ENCODE measurements at places on chromosomes 16 and 17. TPM values are rescaled to one million over a fixed set of nuclear protein-coding genes. Genes with fewer than 3 reads are reported as not detected.

DNA sequence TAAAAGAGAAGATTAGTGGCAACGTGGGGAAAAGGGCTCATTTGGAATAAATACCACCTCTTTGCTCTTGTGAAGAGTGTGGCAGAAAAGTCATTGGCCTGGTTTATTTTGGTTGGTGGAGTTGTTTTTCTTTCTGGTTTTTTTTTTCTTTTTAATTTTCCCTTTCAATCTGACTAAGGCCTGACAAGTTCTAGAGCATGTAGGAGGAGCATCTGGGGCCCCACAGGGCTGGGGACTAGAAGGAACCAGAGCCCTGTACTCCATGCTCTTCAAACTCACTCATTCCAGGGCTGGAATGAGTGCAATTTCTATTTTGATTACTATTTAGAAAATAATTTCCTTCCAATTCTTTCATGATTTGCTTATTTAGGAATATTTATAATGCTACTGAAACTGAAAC, 13.3 kb downstream of the IRX5 start:
- no peak for DNase-seq

DNA sequence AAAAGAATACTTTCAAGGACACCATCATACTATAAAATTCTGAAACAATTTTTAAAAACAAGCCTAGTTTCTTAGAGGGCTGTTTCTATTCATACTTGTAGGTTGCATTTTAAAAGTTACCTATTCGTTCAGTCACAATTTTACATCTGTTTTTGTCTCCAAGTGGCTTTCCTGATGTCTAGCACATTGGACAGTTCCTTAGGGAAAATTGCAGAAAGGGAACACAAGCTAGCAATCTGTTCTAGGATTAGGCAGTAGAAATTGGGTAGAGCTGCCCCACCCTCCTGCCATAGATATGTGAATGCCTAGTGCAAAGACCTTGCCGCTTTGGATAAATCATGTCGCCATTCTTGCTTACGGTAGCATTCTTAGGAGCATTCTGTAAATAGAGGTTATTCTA, 358.9 kb downstream of the RBFOX1 start:
- DNase-seq = no peak

- no peak for DNase-seq
Observed at GRCh38 chr16:87196231-87196630, 121.0 kb downstream of the C16orf95 start.

GRCh38 chr16:13039526-13039925, 138.1 kb downstream of the SHISA9 start:
- DNase-seq = no peak

DNA sequence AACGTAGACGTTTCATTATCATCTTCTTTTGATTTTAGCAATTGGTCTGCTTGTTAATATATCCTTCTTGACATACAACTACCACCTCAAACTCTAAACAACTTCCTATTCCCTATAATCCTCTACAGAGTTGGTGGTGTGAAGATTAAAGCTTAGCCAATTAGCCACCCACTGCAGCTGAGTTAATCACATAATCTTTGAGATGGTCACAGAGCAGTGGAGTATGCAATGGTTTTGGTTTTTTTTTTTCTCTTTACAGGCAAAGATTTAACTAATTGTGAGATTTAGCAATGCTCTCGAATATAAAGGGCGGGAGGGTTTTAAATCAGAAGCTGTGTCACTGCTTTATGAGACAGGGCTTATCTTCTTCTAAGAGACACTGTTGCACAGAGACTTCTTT, 37.0 kb downstream of the STX8 start:
- no peak for DNase-seq

- no peak for DNase-seq
Observed at GRCh38 chr17:46949291-46950174, 26.6 kb downstream of the GOSR2 start.

GRCh38 chr17:66445229-66445628, 142.8 kb downstream of the PRKCA start:
- no peak for DNase-seq

GRCh38 chr16:9870962-9871361, 311.3 kb downstream of the GRIN2A start:
- DNase-seq = no peak

DNA sequence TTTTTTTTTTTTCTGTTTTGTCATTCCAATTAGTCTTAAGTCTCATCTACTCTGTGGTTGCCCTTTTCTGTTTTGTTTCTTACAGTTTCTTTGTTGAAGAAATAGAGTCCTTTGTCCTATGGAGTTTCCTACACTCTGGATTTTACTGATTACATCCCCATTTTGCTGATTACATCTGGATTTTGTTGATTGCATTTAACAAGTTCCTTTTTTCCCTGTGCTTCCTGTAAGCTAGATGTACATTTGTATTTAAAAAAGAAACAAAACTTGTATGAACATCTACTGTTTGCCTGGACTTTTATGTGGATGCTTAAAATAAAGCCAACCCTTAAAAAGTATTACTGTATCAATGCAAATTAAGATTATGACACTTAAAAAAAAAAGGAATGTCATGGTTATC, 147.6 kb downstream of the CHD9 start:
- no peak for DNase-seq

- peak; percentile 58 for DNase-seq
Observed at GRCh38 chr16:20878682-20879147, 21.4 kb downstream of the DCUN1D3 start.

DNA sequence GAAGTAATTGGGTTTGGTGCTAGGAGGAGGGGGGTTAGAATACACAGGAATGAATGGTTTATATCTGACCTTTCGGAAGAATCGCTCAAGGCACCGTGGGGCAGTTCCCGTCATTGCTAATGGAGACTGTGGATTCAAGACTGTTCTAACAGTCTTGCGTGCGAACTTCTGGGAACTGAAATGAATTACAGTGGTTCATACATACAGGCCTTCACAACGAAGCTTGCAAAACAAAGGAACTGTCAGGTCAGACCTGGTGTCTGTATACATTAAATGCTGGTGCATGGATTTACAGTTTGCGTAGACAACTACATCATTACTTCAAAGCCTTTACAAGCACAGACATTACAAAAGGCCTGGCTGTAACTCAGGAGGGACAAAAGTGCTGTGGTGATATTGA, 983.9 kb downstream of the CDH11 start:
- DNase-seq = no peak

- DNase-seq = no peak
Observed at GRCh38 chr16:74275711-74276110, 20.9 kb upstream of the PSMD7 start.

DNA sequence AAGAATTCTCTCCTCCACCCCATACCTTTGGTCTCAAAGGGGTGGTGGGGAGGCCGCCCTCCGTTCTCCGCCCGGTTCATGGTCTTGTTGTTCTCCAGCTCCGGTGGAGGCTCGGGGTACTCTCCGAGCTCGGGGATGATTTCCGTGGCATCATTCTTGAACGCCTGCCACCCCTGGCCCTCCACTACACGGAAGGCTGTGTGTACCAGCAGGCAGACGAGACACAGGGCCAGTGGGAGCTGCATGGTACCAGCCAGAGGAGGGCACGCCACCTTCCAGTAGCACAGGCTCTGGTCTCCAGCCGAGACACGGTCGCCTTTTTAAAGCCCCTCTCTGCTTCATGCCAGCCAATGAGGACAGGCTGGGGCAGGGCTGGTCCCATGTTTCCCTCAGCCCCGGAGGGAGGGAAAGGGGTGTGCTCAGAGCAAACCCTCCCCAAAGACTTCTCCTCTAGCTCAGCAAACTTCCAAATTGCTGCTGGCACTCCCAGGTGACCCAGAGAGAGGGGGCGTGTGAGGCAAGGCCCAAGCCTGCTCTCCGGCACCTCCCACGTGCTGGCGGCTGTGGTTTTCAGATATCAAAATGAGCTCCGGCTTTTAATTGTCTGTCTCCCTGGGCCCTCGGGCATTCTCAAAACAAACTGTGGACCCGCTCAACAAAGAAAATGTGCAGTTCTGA, at the start of gene SOST:
SOST (minus strand) TSS at position 295 of the 678 bp plus-strand sequence; CDS start at position 245, 50 bp downstream.
- DNase-seq = no peak

- no peak for DNase-seq
Observed at GRCh38 chr16:76294396-76295214, 17.4 kb downstream of the CNTNAP4 start.

DNA sequence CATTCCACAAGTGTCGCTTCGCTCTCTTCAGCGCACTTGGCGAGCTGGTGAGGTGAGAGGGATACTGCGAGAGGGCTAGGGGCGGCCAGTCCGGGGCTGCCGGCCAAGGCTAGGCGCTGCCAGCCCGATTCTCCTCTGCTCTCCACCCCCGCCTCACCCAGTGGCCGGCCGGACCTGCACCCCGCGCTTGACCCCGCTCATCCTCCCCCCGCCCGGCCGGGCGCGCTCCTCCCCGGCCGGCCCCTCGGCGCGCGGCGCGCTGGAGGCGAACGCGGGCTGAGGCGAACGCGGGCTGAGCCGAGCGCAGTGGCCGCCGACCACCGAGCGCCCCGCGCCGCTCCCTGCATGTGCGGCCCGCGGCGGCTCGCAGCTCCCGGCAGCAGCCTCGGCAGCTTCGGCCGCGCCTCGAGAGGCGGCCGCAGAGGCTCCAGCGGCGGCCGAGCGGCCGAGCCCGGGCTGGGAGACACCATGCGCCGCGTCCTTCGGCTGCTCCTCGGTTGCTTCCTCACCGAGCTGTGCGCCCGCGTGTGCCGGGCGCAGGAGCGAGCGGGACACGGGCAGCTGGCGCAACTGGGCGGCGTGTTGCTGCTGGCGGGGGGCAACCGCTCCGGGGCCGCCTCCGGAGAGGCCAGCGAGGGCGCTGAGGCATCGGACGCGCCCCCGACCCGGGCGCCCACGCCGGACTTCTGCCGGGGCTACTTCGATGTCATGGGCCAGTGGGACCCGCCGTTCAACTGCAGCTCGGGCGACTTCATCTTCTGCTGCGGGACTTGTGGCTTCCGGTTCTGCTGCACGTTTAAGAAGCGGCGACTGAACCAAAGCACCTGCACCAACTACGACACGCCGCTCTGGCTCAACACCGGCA, at the start of gene SHISA9:
SHISA9 (plus strand) TSS at position 2 of the 865 bp plus-strand sequence.
- no peak for DNase-seq

DNA sequence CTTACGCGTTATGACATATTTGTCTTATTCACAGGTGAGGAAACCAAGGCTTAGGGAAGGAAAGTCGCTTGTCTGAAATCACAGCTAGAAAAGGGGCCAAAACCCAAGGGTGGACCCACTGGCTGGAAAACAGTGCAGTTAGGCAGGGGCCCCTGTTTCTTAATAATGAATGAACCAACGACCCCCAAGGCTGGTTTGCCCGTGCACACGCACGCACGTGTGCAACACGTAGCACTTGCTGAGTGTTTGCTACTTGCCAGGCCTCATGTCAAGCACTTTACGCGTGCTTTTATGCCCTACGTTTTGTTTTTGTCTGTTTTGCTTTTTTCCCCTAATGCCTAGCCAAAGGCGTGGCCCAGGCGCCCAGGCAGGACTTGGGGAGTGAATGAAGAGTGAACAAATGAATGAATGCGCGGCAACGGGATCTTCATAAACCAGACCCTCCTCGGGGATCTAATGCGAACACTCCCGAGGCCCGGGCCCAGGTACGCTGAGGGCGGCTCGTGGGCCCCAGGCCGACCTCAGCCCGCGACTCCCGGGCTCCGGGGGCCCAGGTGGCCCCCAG, 571 bp upstream of the USP10 start:
- no peak for DNase-seq

DNA sequence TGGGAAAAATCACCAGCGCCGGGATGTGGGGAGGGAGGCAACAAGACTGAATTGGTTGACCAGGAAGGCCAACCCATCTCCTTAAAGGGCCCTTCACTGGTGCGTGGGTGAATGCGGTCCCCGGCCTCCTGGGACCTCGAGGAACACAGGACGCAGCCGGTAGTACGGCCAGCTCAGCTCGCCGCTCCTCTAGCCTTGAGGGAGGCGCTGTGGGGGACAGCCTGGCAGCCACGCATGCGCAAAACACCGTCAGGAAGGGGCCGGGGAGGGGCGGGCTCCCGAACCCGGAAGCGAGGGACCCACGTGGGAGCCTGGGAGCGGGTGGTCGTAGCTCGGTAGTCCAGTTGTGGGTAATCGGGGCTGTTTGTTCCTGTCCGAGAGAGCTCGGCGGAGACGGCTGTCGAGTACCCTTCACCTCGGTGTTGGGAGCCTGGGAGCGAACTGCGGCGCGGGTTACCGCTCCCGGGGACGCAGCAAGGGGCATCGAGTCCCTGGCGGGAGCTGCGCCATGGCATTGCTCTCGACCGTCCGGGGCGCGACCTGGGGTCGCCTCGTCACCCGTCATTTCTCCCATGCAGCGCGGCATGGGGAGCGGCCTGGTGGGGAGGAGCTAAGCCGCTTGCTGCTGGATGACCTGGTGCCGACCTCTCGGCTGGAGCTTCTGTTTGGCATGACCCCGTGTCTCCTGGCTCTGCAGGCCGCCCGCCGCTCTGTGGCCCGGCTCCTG, at the start of gene MRM1:
MRM1 (plus strand) TSS at position 281 of the 727 bp plus-strand sequence; CDS start at position 509, 228 bp downstream.
- peak; percentile 96 for DNase-seq

- DNase-seq = no peak
Observed at GRCh38 chr17:78658281-78658785, 81.1 kb upstream of the DNAH17 start.

- DNase-seq = no peak
Observed at GRCh38 chr16:84751241-84751640, 51.4 kb downstream of the USP10 start.

DNA sequence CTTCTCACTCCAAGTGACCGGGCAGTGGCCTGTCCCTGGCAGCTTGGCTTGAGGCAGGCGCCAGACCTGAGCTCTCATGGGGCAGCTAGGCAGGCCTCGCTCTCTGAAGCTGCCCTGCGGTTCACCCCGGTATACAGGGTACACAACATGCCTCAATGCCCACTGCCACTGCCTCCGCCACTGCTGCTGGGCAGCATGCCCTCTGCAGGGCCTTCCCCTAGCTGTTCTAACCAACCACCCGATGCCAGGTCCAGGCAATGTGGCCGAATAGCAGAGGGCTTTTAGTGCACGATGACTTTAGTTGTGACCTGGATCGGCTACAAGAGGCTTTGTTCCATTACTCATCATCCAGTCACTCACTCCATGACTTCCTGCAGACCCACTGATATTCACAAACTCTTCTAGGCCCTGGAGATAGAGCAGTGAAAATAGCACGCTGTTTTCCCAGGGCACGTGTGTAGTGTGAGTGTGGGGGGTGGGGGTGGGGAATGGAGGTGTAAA, 19.7 kb downstream of the CDC42EP4 start:
- peak; percentile 85 for DNase-seq

MILR1 gene
- 3.4 TPM for total RNA-seq

CCL8 gene
- 0.40 TPM for total RNA-seq

ATP2A1 gene
- 0.45 TPM for total RNA-seq

GRIN2C gene
- total RNA-seq = 0.52 TPM

RNF222 gene
- total RNA-seq = not detected

RABEP1 gene
- total RNA-seq = 56.0 TPM

VMO1 gene
- total RNA-seq = 0.69 TPM

Measured in left ventricle myocardium superior (tissue), 1 donor.